ENCODE measurements at places on chromosomes 7 and 10. TPM values are rescaled to one million over a fixed set of nuclear protein-coding genes. Genes with fewer than 3 reads are reported as not detected.

DNA sequence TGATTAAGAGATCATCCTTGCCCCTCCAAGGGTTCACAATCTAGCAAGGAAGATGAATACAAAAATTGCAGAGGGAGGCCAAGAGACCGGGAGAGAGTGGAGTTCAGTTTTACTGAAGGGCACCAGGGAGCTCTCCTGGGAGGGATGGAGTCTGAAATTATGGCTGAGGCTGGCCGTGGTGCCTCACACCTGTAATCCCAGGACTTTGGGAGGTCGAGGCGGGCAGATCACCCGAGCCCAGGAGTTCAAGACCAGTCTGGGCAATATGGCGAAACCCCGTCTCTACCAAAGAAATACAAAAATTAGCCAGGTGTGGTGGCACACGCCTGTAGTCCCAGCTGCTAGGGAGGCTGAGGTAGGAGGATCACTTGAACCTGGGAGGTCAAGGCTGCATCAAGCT lies 51.4 kb upstream of the MXI1 start:
- DNase-seq = no peak

- DNase-seq = no peak
These were observed 106.6 kb upstream of the SHH start for GRCh38 chr7:155918720-155919390.

- no peak for DNase-seq
These were observed 732.8 kb upstream of the IGFBP3 start for GRCh38 chr7:46653848-46654247.

GRCh38 chr10:18162021-18162627 lies 21.9 kb downstream of the CACNB2 start:
- no peak for DNase-seq

GRCh38 chr7:34451923-34452322 lies 206.1 kb upstream of the NPSR1 start:
- DNase-seq = no peak

Gene SHTN1
- total RNA-seq = not detected

DNA sequence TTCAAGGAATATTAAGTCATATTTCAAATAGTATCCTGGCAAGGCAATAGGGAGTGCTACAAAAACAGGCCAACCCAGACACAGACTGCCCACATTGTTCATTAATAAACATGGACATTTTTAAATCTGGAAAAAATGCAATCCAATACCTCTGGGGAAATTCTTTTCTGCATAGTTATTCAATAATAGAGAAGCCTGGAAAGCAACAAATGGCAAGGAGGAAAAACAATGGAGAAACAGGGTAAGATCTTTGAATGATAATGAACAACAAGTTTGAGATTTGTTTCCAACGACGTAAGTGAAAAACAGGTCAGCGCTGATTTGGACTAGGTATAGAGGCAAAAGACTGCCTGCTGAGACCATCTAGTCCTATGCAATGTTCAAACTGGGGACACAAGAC lies 44.7 kb upstream of the ZNF800 start:
- DNase-seq = no peak

GRCh38 chr7:31073326-31074119 lies 21.4 kb downstream of the ADCYAP1R1 start:
- DNase-seq = no peak

Gene FKBP14
- total RNA-seq = 4.2 TPM

DNA sequence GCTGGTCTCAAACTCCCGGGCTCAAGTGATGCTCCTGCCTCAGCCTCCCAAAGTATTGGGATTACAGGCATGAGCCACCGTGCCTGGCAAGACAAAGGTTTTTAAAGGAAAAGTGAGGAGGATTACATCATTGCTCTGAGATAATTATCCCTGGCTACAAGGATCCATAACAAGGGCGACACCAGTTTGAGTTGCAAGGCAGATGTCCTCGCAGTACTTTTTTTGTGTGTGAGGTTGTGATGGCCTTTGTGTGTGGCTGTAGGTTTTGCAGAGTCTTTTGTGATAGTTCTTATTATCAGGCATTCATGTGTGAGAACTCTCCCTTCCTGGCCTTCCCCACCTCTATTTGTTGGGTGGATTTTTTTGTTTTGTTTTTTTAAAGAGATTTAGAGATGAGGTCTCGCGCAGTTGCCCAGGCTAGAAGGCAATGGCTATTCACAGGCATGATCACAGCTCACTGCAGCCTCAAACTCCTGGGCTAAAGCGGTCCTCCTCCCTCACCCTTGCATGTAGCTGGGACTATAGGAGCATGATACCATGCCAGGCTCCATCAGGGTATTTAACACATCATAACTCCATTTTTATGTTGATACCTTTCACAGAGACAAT lies 10.0 kb downstream of the BTBD16 start:
- no peak for DNase-seq

Gene ANXA8L1
- not detected for total RNA-seq

DNA sequence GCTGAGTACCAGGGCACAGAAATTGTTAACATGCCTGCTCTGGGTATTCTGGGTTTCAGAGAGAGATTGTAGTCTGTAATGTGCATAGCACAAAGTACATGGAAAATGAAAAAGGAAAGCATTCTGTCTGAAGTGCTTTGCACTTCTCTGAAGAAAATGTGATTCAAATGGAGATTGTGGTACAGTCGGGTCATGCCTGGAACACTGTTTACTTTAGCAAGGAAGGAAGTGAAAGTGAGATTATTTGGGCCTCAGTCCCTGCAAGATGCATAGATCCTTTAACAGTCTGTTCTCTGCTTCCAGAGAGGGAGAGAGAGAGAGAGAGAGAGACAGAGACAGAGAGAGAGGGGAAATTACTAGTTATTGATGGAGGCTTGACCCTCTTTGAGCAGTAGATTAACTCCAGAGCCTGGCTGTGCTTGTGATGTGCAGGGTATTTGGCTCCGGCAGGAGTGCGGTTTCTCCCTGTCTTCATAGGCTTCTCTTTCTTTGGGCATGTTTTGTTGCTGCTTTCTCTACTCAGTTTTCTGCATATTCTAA lies 5.4 kb downstream of the VWC2 start:
- DNase-seq = no peak

DNA sequence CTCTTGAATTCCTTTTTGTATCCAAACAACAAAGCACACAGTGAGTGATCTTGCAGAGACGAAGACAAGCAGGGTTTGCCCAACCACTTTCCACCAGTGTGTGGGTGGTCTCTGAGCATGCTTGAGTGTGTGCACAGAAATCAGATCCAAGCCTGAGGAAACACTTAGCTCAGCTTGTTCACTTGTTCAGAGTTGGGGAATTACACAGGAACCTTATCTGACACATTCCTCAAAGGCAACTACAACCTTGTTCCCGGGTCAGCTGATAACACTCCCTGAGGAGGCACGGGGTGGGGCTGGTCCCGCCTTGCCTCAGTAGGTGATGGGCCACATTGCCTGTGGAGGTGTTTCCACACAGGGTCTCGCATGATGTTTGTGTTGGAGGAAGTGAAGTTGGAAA lies 216.9 kb downstream of the DYNC1I1 start:
- no peak for DNase-seq

- DNase-seq = no peak
These were observed 55.5 kb upstream of the PTPN12 start for GRCh38 chr7:77481615-77482014.

GRCh38 chr10:118977022-118977599 lies 52.4 kb upstream of the NANOS1 start:
- DNase-seq = no peak

DNA sequence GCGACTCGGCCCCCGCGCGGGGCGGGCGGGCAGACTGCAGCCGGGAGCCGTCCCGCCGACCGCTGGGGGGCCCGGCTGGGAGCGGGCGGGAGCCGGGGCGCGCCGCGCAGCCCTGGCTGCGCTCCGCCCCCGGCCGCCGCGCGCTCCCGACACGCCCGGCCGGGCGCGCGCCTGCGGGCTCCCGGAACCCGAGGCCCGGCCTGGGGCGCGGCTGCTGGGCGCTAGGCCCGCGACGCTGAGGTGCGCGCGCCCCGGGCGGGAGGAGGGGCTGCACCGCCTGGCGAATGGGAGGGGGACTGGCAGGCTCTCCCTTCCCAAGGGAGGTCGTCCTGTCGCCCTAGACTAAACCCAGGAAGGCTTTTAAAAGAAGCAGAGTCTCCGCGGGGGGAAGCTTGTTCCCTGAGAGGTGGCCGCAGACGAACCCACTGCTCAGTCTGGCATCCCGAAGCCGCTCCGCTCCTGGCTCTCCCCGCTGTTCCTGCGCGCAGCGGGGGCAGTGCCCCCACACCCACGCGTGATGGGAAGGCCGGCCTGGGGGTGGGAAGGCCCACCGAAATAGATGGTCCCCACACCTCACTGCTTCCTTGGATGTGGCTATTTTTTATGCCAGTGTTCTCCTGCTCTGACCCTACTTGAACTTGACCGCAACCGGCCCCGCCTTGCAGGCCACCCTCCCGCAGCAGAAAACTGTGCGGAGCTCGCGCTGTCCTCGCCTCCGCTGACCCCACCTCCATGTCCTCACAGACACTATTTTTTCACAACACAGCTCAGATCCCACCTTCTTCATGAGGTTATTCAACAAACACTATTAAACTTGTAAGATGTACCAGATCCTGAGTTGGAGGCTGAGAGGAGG lies at the start of gene VOPP1:
Gene VOPP1, minus strand, starts transcription at position 125 of the 856 bp plus-strand sequence. CDS start 178 bp downstream, outside the sequence.
- peak; percentile 56 for DNase-seq

Gene SCD
- 239 TPM for total RNA-seq

GRCh38 chr10:48430402-48430993 lies 124.0 kb downstream of the MAPK8 start:
- no peak for DNase-seq

Gene IDE
- total RNA-seq = 13.4 TPM

Gene ZNHIT1
- total RNA-seq = 58.4 TPM

GRCh38 chr10:98074315-98074911 lies 44.0 kb upstream of the CRTAC1 start:
- DNase-seq = peak; percentile 44

DNA sequence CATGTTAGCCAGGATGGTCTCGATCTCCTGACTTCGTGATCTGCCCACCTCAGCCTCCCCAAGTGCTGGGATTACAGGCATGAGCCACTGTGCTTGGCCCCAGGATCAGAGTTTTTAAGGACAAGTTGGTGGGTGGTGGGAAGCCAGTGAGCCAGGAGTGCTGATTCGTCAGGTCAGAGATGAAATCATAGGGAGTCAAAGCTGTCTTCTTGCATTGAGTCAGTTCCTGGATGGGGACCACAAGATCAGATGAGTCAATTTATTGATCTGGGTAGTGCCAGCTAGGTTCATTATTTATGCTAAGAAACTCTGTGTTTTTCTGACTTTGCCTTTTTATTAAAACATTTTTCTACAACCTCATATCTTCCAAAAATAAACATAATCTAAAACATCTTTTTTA lies 423.8 kb downstream of the ARL4A start:
- no peak for DNase-seq

DNA sequence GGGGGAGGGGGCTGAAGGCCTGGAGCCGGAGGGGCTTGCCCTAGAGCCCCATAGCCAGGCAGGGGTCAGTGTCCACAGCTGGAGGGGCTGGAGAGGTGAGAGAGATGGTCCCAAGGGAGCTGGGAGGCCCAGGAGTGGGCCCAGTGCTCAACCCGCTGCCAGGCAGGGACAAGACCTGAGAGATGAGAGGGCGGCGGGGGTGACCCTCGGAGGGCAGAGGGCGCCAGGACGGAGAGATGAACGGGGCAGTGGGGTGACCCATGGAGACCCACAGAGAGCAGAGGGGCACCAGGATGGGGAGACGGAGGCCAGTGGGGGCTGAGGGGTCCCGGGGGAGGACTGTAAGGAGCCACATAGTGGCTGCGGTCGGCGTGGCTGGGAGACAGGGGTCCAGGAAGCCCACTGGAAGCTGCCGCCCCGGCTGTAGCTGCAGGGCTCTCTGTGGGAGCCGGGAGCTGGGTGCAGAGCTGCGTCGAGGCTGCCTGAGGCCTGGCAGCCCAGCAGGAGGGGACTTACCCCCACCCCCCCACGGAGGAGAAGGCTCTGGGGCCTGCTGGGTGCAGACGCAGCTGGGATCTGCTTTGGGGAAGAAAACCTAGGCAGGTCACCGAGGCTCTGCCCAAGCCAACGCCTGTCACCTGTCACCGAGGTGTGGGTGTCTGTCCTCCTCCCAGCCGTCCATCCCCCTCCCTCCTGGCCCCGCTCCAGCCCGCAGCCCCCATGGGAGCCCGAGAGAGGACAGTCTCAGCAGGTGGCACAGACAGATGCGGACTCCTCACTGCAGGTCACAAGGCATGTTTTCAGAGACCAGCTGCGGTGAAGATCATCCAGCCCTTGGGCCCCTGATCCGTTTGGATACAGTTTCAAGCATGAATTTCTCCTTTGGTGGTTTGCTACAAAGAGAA lies 25.1 kb downstream of the PWWP2B start:
- no peak for DNase-seq

GRCh38 chr10:19620811-19621210 lies 195.4 kb upstream of the PLXDC2 start:
- DNase-seq = no peak

GRCh38 chr7:139733751-139734150 lies 44.0 kb downstream of the HIPK2 start:
- DNase-seq = no peak

DNA sequence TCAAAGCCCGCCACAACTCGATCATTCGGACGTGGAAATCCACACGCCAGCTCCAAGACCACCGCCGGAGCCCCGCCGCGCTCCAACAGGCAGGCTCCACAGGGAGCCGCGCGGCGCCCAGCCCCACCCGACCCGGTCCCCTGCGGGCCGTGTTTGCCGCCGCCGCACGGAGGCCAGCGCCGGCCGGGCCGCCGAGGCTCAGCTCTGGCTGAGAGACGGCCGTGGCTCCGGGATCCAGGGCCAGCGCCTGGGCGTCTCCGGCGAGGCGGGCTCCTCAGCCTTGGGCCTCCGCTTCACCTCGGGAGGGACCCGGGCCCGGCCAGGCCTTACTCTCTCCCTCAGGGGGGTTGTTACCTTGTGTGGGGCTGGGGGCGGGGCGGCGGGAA lies 333 bp downstream of the SMNDC1 start:
- DNase-seq = no peak

DNA sequence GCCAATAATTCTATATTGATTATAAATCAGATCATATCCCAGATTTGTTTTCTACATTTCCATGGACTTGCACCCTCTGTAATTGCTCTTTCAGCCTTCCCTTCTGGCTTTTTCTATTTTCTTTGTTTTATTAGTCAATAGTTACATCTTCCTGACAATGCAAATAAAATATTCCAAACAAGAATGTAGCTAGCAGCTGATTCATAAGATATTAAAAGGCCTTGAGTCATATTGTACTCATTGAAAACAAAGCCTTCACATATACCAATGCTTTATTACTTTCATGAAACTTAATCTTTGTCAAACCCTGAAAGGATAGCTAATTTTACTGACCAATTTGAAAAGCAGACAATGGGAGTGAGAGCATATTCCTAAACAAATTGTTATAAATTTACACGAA lies 10.7 kb upstream of the SFMBT2 start:
- no peak for DNase-seq

DNA sequence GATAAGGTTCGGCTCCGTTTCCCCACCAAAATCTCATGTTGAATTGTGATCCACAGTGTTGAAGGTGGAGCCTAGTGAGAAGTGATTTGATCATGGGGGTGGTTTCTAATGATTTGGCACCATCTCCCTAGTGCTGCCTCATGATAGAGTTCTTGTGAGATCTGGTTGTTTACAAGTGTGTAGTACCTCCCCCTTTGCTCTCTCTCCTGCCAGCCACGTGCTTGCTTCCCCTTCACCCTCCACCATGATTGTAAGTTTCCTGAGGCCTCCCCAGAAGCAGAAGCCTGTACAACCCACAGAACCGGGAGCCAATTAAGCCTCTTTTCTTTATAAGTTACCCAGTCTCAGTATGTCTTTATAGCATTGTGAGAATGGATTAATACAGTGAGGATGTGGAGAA lies 12.1 kb upstream of the LRGUK start:
- no peak for DNase-seq

Gene GSTO2
- 0.94 TPM for total RNA-seq

GRCh38 chr7:620056-620455 lies 100.4 kb upstream of the PDGFA start:
- DNase-seq = peak; percentile 32

All from activated CD8-positive, alpha-beta T cell treated with anti-CD3 and anti-CD28 coated beads, Interleukin-2, amount 10 ng/mL, durations not matched to agents 7 days and 5 days (primary cell).